Fibroblast of skin of left quadriceps (primary cell): ENCODE measurements at places on chromosomes 13 and 19.
A peak's percentile ranks its signal among the peaks of the same experiment; 100 is the strongest.

DNA sequence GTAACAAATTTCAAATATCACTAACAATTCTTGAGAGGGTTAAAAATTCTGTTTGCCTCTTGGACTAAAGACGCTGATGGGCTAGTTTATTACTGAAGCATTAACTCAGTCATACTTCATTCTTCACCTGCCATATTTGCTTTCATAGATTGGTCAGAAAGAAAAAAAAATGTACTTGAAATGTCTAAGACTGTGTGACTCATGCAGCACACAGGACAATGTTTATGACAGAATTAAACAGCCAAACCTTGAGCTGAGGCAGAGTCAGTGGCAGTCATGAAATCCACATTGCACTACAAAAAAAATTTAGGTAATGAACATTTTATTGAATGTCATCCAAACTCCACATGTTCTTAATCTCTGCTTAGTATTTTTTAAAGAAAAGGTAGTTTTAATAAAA, 135.6 kb downstream of the PRR20E start:
- no peak for DNase-seq

- no peak for DNase-seq
These were observed 28.5 kb downstream of the SKA3 start for GRCh38 chr13:21147827-21148226.

- no peak for DNase-seq
These were observed 25.3 kb upstream of the GPR183 start for GRCh38 chr13:99332456-99332855.

DNA sequence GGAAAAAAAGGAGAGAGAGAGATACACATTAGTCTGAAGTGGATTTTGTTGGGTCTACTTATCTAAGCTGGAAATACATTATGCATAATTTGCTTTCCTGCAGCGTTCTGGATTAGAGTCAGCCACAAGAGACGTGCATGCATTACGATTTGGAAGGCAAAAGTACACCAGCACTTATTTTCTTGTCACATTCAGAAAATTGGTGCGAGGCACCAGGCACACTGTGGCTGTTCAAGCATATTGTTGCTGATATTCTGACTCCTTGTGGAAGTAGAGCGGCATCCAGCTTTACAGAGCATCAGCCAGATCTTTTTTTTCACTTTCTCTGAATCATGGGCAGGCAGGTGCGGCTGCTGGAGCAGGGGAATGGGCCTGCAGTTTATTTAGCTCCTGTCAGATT, 905.6 kb upstream of the SPRY2 start:
- DNase-seq: no peak

- DNase-seq: no peak
These were observed 4.0 kb downstream of the AKT1S1 start for GRCh38 chr19:49873129-49873521.

- no peak for DNase-seq
These were observed 90.9 kb upstream of the TRPC4 start for GRCh38 chr13:37960427-37960826.

GRCh38 chr13:109481040-109481439, 305.3 kb downstream of the IRS2 start:
- DNase-seq: no peak

GRCh38 chr13:112057736-112058518, 9.0 kb upstream of the SOX1 start:
- no peak for DNase-seq

DNA sequence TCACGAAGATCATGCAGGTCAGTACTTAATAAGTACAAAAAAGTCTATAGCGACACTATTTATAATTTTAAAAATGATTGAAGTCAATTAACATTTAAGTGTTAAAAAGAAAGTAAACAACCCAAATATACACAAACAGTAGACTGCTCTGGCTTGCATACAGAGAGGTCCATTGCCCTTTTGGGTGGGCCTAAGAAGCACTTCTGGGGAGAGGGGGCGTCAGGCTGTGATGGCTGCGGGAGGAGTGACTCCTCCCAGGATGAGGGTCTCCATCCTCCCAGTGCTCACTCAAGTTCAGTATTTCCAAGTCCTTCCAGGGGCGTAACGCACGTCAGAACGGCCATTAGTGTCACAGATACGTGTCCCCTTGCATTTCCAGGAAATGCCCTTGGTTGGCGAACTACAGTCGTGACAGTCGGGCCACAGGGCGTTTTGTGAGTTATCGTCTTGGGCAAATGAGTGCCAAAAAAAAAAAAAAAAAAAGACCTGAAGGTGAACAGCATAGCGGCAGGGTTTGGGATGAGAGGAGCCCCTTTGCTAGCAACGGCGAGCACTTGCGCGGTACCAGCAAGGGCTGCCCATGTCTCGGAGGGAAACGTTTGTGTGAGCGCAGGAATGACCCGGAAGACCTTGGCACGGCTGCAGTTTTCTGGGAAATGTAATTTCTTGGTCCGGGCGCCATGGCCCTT, at the start of gene SCGB2B2:
Gene SCGB2B2 (minus strand): TSS at position 463 of the 689 bp plus-strand sequence. CDS start 82,596 bp downstream, outside the sequence.
- no peak for DNase-seq

DNA sequence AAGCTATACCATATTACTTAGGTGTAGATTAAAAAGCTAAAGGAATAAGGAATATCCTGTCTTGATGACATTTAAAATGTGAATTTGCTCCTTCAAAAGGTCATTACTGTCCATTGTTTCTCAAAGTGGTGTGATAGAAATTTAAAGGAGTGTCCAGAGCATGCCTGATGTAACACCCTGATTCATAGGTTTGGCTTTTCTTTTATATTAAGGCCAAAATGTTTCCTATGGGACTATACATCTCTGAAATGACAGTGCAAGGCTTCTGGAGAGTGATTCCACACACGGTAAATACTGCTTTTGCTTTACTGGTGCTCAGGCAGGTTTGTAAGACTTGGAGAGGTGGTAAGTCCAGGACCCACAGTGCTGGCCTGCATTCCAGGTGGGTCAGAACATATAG, 289.9 kb downstream of the RFC3 start:
- DNase-seq: peak; percentile 15

DNA sequence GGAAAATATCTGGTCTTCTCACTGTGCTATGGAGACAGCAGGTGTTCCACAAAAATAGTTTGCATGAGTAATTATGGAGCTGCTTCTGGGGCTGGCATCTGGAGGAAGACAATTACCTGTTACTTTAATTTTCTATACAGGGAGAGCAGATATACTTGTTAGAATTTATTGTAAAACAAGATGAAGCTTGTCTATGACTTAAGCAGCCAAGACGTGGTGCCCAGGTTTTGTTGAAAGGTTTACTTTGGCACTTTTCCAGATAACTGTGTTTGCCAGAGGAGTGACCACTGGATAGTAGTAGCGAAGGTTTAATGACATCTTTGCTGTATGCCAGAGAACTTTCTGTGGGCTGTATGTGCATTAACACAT, 134.5 kb upstream of the KL start:
- no peak for DNase-seq

DNA sequence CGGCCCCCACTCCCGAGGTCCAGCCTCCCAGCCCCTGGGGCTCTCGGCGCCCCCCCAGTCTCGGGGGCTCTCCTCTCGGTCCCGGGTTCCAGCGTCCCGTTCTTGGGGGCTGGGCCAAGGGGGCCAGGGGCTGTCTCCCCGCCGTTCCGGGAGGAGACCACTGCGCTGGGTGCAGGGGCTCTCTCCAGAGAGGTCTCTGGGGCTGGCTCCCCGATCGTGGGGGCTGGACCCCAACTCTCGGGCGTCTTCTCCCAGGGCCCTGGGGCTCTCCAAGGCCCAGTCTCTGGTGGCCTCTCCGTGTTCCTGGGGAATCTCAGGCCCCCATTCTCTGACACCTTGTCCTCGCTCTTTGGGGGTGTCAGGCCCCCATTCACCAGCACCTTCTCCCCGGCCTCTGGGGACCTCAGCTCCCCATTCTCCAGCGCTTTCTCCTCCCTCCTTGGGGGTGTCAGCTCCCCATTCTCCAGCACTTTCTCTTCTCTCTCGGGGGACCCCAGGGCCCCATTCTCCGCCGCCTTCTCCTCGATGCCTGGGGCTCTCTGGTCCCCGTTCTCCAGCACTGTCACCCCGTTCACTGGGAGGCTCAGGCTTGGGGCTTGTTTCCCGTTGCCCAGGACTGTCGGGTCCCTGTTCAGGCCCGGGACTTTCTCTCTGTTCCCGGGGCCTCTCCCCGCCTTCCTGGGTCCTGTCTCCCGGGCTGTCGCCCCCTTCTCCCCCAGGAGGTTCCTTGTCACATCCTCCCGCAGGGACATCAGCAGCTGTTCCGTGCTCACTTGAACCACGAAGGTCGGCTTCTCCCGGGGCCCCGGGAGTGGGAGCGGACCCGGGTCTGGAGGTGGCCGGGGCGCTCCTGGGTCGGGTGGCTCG, 13.7 kb downstream of the LMTK3 start:
- DNase-seq: no peak

GRCh38 chr13:37752146-37752545, 117.4 kb downstream of the TRPC4 start:
- no peak for DNase-seq

GRCh38 chr13:20525601-20526544, at the start of gene CRYL1:
TSS of gene CRYL1 (minus strand) at chr13:20525857. CDS start at chr13:20525794, 63 bp downstream.
- DNase-seq: peak; percentile 18

GRCh38 chr19:29849208-29849607, 37.4 kb downstream of the CCNE1 start:
- no peak for DNase-seq

DNA sequence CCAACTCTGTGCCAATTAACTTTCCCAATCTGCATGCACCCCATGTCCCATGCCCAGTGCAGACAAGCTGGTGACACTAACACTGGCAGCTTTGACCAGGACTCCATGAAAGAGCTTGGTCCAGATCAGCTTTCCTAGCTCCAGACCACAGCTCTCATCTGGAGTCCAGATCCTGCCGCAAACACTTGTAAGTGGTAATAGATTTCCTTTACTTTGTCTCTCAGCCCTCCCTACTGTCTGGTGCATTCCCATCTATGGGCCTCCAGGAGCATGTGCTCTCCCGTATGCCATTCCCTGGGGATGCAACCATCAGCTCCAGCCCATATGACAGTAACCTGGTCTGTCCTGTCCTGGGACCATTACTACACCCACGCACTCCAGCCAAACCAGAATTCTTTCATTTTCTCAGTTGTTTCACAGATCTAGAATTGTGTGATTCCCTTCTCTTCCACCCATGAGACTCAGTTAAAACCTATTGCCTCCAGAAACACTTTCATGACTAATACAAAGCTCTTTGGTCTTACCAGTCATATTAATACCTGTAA, 4.9 kb upstream of the STARD13 start:
- no peak for DNase-seq

GRCh38 chr19:1090731-1091543, 4.2 kb downstream of the POLR2E start:
- DNase-seq: no peak

- no peak for DNase-seq
These were observed 8.8 kb downstream of the ZSCAN22 start for GRCh38 chr19:58335630-58336029.
